ENCODE measurements at places on chromosomes 13 and 19.

- no peak for DNase-seq
These were observed 4.9 kb downstream of the SUGP1 start for GRCh38 chr19:19315444-19315843.

DNA sequence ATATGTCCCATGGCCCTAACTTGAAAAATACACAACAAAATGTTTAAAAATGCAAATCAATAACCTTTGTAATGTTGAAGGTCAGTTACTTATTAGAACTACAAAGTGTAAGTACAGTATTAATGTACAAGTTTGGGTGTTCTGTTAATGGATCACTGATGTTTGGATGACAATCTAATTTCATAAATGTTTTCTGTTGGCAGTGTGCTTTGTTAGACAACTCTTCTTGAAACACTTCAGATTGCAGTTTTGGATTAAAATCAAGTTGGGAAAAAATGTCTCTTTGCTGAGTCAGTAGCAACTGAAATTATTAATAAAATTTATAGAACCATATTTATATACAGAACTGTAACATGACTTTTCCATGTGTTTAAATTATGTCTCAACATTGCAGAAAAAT lies 1063.5 kb upstream of the PCDH9 start:
- DNase-seq: no peak

- DNase-seq: peak; percentile 67
These were observed 62.6 kb downstream of the KDM4B start for GRCh38 chr19:5031231-5032100.

DNA sequence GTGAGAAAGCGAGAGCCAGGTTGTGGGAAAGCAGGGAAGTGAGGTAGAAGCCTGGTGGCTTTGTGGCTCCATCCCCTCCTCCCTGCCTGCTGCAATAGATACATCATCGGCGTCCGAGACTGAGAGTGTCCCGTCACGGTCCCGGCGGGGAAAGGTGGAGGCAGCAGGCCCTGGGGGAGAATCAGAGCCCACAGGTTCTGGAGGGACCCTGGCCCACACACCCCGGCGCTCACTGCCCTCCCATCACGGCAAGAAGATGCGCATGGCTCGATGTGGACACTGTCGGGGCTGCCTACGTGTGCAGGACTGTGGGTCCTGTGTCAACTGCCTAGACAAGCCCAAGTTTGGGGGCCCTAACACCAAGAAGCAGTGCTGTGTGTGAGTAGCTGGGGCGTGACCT lies 5.1 kb downstream of the KMT2B start:
- no peak for DNase-seq

- no peak for DNase-seq
These were observed 528.9 kb downstream of the DACH1 start for GRCh38 chr13:71338070-71338469.

DNA sequence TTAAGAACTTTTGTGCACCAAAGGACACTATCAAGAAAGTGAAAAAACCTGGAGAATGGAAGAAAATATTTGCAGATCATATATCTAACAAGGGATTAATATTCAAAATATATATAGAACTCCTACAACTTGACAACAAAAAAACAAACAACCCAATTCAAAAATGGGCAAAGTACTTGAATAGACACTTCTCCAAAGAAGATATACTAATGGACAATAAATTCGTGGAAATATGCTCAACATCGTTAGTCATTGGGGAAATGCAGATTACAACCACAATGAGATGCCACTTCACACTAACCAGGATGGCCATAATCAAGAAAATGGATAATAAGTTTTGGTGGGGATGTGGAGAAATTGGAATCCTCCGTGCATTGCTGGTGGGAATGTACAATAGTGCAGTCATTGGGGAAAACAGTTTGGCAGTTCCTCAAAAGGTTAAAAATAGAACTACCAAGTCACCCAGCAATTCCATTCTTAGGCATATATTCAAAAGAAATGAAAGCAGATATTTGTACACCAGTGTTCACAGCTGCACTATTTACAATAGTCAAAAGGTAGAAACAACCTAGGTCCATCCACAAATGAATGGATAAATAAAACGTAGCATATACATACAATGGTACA lies 2.2 kb upstream of the LSR start:
- no peak for DNase-seq

- DNase-seq: no peak
These were observed at the start of gene TNFSF13B for GRCh38 chr13:108269601-108270328. TNFSF13B (plus strand) TSS chr13:108269718; CDS start chr13:108269896, 178 bp downstream.

- no peak for DNase-seq
These were observed 74.0 kb upstream of the POMP start for GRCh38 chr13:28584873-28585381.

DNA sequence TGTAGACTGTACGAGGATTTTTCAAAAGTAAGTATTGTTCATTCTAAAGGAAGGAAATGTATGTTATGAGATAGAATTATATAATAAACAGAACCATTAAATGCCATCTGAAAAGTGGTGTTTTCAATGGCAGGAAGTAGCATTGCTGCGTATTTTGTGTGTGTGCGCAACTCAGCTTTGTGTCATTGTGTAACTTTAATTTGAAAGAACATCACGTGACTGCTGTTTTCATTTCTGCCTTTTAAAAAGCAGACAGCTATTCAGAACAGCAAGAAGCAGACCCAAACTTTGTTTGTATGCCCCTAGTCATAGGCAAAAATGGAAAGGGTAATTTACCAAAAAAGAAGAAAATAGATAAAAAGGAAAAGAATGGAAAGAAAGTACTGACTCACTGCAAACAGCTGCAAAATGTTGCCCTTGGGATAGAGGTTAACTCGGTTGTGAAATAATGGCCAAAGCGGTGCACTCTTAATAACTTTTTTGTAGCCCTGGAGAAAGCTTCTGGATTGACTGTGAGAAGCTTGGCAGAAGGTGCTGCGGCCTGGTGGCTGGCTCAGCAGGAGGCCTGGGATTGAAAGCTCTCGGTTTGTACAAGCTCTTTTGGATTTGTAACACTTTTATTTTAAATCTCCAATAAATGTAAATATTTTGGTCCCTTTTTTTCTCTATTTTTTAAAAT lies 97.3 kb downstream of the GGACT start:
- DNase-seq: no peak

DNA sequence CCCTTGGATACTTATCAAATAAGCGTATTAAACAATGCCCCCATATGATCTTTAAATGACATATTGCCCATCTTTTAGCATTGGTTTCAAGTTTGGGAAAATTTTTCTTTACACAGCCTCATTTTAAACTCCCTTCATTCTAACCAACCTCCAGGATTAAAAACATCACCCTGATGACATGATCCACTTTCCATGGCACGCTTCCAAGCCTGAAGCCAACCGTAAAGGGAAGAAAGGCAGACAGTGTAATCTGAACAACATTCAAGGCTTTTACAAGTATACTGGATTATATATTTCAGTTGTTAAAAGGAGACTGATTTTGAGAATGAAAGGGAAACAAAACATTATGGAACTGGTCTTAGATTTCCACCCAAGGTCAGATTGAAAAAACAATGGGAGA lies 1721.9 kb downstream of the OLFM4 start:
- DNase-seq: no peak

DNA sequence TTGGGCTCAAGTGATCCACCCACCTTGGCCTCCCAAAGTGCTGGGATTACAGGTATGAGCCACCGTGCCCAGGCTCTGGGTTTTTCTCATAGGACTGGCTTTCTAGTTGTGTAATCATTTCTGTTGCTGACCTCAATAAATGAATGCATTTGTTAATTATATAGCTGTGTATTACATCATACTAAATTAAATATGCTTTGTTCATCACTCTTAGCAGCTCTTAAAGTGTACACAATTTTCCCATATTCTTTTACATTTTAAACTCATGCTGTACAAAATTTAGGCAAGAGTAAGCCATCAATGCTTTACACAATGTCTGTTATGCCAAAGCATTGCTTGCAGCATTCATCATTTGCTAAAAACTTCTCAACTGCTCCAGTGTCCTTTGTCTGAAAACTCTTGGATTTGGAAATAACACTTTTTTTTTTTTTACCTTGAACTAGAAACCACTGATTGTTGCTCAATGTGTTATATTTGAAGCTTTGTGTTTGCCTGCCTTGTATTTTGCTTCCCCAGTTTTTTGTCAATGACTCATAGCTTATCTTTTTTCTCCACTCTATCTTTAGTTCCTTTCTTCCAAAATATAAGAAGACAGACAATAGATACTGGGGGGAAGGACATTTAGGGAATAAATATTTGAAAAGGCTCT lies 31.4 kb downstream of the CCDC122 start:
- DNase-seq: no peak

- DNase-seq: no peak
These were observed 1074.4 kb upstream of the PRR20A start for GRCh38 chr13:56066321-56066720.

- DNase-seq: no peak
These were observed 75.4 kb upstream of the ZNF30 start for GRCh38 chr19:34851277-34851804.

DNA sequence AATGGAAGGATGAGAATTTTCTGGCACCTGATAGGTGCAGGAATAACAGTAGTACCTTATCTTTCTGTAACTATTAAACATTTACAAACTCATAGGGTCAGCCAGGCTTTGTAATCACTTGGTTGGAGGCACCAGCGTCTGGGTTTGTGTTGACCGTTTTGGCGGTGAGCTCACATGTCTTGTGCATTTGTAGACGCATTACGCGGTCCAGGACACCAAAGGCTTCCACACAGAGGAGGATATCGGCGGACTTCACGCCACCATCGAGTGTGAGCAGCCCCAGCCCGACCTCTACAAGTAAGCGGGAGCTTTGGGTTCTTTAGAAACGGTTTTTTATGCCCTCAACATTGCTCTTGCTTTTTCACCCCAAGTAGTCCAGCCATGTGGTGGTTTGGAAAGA lies 129.3 kb downstream of the ATP11A start:
- no peak for DNase-seq

- peak; percentile 96 for DNase-seq
These were observed at the start of gene REXO1 for GRCh38 chr19:1848399-1849131. REXO1 (minus strand) TSS chr19:1848483; CDS start chr19:1848358, 125 bp downstream.

GRCh38 chr13:114002771-114003321 lies 29.0 kb upstream of the C13orf46 start:
- no peak for DNase-seq

DNA sequence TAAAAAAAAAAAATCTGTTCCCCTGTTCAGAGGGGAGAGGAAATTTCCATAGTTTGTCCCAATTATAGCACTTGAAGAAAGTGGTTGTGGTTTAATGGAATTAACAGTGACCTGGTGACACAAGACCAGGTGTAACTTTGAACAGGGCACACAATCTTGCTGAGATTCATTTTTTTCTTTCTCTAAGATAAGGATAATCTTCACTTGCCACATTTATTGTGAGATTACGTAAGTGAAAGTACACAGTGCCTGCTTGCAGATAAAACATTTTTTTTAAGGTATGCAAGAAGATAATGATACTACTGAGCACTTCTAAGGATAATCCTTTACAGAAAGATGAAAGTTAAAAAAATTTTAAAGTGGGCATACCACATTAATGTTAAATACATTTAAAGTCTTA lies 448.1 kb downstream of the DIAPH3 start:
- no peak for DNase-seq

GRCh38 chr13:34878329-34878728 lies 63.7 kb upstream of the NBEA start:
- DNase-seq: no peak
